ENCODE measurements at places on chromosomes 12 and 14.
A peak's percentile ranks its signal among the peaks of the same experiment; 100 is the strongest.

DNA sequence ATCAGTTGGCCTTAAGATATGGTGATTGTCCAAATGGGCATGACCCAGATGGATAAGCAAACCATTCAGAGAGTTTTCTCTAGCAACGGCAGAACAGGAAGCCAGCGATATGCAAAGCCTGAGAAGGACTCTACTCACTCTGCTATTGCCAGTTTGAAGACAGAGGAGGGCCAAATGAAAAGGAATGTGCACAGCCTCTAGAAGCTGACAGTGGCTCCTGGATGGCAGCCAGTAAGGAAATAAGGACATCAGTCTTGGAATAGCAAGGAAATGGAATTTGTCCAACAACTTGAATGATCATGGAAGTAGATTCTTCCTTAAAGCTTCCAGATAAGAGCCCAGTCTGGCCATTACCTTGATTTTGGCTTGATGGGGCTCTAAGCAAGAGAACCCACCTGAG lies 60.0 kb downstream of the TMTC2 start:
- DNase-seq: no peak

GRCh38 chr12:51055060-51055459 lies 6.9 kb downstream of the LETMD1 start:
- no peak for DNase-seq

DNA sequence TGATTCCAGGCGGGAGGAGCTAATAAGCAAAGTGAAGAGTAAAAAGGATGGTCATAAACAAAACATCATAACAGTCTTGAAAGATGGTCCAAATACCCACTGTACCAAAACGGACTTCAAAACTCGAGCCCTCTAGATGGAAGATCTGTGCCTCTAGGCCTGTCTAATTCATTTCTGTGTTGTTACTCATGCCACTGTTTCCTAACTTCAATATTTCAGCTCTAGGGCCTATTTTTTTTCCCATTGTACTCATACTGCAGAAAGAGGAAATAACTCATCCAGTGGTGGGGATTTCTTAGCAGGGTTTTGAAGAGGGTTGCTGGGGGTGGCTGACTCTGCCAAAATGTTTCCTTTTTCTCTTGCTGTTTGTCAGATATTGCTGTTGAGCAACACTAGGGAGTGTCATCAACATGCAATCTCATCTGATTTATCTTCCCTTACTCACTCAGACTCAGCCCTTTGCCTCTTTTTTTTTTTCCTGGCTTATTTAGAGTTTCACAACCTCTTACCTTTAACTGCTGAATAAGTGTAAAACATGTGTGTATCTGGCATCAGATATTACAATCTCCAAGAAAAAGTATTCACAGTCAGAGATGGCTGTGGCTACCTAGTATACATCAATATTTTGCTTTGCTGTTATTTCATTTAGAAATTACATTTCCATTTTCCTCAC lies 189.6 kb downstream of the DUSP6 start:
- peak; percentile 55 for DNase-seq

GRCh38 chr14:22313172-22313801 lies 275.7 kb downstream of the DAD1 start:
- no peak for DNase-seq

DNA sequence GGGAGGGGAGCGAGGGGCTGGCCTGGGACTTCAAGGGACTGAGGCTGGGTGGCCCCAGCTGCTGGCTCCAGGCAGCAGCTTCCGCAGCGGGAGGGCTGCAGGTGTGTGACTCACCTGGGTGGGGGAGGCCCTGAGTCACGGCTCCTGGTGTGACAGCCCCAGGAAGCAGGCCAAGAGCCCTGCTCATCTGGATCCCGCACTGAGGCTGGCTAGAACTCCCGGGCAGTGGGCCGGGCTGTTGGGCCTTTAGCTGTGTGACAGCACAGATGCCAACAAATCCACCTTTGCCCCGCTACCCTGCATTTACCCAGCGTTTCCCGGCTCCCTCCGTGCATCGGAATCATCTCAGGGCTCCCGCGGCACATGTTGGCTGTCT lies 180.0 kb upstream of the PRMT8 start:
- DNase-seq: no peak

- no peak for DNase-seq
These were observed 3.8 kb downstream of the DHRS2 start for GRCh38 chr14:23639891-23640523.

GRCh38 chr12:100741084-100741711 lies 53.4 kb upstream of the ANO4 start:
- no peak for DNase-seq

DNA sequence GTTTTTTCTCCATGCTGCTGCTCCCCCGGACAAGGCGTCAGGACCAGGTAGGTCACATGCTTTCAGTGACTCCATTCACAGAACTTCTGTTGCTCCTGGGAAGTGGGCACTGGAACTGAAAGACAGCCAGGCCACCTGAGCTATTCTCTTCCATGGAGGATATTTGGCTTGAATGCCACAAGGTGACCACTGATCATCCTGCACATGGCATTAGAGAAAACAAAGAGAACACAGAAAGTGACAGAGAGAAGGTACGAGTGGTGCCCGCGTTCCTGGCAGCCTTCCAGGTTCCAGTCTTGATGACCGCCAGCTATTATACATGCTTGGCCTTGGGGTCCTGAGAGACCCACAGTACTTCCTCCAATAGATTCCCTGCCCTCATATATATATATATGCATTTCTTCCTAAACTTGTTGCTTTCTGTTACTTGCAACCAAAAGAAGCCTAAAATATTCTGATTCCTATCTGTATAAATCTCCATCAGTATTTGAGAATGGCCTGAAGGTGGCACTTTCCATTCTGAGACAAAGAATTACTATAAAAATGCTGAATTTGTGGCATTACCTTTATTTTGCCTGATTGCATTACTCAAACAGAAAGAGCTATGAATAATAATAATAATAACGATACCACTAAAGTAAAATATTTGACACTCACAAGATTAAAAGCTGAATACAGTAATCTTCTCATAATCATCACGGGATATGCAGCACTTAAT lies 174.9 kb downstream of the FOXN3 start:
- DNase-seq: no peak

GRCh38 chr14:65177551-65177950 lies 75.2 kb upstream of the MAX start:
- no peak for DNase-seq

DNA sequence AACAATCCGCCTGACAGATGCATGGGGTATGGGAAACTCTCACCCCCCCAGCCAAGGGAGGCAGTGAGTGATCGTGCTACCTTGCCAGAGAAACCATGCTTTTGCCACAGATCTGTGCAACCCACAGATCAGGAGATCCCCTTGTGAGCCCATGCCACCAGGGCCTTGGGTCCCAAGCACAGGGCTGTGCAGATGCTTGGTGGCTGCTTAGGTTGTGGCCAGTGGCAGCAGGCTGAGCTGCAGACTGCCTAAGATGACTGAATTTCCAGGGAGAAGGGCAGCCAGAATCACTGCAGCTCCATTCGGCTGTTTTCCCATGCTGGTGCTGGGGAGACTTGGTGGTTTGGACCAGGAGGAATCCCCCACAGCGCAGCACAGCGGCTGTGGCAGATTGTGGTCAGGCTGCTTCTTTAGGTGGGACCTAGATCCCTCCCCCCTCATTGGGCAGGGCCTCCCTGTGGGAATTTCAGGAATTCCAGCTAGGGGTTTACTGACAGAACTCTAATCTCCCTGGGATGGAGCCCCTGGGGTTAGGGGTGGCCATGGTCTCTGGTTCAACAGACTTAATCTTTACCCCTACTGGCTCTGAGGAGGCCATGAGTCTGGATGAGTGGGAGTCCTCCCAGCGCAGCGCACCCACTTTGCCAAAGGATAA lies 264.6 kb upstream of the DAAM1 start:
- no peak for DNase-seq

- DNase-seq: no peak
These were observed 162.7 kb downstream of the KITLG start for GRCh38 chr12:88417531-88417930.

Measured in activated T-helper 2 cell treated with anti-CD3 and anti-CD28 coated beads, Interferon-gamma antibody, Interleukin-2, Interleukin-4, amounts not matched to agents 10 μg/mL and 5 μg/mL and 100 μg/mL, durations not matched to agents 14 hours and 24 hours and 36 hours (primary cell).